Effector CD4-positive, alpha-beta T cell (primary cell): ENCODE measurements at places on chromosomes 11 and 22.
A peak's percentile ranks its signal among the peaks of the same experiment; 100 is the strongest.

GRCh38 chr11:79265756-79266322, 175.0 kb downstream of the TENM4 start:
- DNase-seq = no peak

DNA sequence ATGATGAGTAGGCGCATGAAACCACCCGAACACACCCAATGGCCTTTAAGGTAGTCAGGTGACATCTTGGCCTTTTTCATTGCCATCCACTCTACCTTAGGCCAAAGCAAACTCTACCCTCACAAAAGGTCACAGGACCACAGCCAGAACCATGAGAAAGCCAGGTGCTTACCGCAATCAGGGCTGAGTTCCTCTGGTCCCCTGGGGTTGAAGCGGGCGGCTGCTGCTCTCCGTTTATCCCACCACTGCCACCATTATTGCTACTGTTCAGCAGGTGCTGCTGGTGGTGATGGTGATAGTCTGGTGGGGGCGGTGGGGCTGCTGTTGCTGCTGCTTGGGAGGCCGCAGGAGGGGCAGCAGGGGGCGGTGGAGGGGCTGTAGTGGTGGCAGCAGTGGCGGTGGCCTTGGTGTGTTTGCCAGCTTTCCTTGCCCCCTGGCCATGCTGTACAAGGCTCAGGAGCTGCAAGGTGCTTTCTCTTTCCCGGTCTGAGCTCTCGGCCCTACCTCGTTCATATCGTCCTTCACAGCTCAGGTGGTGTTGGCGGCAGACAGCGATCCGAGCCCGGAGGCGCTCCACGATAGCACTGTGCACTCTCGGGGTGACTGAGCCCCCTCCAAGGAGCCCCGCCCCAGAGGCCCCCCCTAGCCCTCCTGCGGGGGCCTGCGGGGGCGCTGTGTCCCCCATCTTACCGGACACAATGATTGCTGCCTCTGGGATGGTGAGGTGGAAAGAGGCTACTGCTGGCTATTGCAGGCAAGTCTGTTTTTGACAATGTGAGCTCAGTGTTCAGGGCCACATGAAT, 1.6 kb downstream of the MAML2 start:
- peak; percentile 64 for DNase-seq

DNA sequence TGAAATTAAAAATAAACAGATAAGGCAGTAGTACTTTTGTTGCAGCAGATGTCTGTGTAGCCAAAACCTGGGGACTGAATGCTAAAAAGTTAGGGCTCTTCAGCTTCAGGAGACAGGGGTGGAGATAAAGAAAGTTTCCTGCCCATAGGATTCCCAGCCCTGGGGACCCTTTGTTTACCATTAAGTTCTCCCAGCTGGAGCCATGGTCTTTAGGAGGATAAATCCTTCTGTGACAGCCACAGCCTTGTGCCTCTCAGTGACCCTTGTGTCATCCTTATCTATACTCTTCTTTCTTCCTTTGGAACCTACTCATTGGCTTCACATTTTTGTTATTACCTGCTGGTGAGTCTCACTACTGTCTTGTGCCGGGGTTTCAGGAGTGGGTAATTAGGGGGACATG, at the start of gene OR51M1:
Gene OR51M1 (plus strand): TSS at position 237 of the 400 bp plus-strand sequence. CDS start 5,587 bp downstream, outside the sequence.
- no peak for DNase-seq

- DNase-seq = no peak
These were observed 632.6 kb upstream of the KIRREL3 start for GRCh38 chr11:127632976-127633680.

- DNase-seq = no peak
These were observed 43.1 kb upstream of the FGF3 start for GRCh38 chr11:69862331-69862771.

DNA sequence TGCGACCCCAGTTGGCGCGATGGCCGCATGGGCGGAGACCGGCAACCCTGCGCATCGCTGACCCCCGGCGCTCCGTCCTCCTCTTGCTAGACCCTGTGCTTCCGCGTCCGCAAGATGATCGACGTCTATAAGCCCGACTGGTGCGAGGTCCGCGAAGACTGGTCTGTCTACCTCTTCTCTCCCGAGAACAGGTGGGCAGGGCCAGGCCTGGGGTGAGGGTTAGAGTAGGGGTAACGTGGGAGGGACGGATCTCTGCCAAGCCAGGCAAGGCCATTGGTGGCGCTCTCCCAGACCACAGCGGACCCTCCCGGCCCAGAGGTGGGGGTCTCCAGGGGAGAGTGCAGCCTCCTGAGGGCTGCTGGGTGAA, 92.1 kb downstream of the CACNA1I start:
- DNase-seq = no peak

- no peak for DNase-seq
These were observed 77.6 kb upstream of the RTL6 start for GRCh38 chr22:44575381-44576268.
